CD4-positive, alpha-beta memory T cell (primary cell): ENCODE measurements at places on chromosomes 1 and 21.
A peak's percentile ranks its signal among the peaks of the same experiment; 100 is the strongest.

DNA sequence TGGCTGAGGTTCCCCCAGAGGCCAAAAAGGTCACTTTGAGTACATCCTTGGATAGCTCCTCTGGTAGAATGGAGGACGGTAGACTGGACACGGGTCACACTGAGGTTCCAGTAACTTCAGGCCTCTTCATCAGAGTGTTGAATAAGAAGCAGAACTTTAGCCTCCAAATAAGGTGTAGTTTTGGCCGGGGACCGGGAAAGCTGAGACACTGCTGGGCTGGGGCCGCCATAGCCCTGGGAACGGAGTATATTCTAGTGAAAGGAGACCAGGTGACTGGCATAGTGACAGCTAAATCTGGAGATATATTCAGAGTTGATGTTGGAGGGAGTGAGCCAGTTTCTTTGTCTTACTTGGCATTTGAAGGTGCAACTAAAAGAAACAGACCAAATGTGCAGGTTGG lies 84.1 kb downstream of the EVA1C start:
- no peak for DNase-seq

DNA sequence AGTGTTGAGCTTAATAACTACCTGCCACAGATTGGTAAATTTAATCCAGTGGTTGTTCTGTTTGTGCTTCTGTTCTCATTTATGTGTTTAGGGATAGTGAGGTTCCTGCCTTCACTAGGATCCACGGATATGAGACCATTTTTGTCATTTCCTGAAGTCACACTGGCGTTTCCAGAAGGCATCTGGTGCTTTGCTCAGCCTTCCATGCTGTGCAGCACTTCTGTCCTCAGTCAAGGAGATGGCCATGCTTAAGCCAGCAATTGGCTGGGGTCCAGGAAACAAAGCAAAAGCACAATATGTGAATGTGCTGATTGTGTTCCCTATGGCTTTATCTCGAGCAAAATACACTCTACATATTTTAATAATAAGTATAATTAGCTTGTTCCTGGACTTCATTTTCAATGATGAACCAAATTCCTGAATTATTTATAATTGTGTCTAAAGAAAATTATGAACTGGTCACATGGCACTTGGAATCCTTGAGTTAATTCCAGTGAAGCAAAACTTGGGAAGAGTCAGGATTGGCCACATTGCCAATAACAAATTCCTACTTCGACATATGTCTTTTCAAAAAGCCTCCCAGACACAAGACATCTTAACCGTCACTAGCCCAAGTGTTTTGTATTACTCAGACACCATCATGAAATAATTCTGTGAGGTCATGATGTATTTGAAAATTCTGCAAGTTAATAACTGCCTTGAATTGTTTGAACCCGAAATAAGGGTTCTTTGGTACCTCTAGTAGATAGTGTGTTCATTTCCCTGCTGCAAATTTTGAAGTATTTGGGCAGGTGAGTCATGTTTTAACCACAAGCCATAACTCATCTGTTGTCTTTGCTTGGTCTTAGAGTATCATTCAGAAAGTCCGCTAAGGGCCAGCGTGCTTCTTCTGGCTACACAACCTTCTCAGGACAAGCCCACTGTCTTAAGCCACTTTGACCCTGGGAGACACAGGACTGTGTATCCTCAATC lies 412.4 kb downstream of the DISC1 start:
- no peak for DNase-seq

DNA sequence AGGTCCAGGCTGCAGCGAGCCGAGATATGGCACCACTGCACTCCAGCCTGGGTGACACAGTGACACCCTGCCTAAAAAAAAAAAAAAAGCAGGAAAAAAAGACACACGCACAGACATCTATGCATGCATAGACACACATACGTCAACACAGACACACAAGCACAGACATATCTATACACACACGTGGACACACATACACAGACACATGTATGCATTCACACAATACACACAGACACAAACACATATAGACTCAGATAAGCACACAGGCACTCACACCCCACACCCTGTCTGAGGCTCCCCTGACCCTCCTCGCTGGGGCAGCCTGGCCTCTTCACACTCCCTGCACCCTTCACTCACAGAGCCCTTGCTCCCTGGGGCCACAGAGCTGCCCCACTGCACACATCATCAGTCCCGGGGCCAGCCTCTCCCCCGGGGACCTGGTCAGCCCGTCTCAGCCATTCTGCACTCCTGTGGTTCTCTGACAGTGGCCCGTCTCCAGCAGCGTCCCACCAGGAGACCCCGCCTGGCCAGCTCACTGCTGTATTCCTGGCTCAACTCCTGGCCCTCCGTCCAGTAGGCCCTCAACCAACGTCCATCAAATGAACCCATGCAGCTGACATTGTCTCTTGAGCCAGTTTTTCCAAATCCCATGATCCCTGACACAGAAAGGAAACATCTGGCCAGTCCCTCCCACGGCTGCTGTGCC lies 4.6 kb upstream of the PRKCZ start:
- no peak for DNase-seq

GRCh38 chr1:159927849-159928431 lies 2.6 kb upstream of the TAGLN2 start:
- DNase-seq = no peak

- DNase-seq = no peak
These were observed 205.6 kb downstream of the APP start for GRCh38 chr21:25964926-25965325.

- no peak for DNase-seq
These were observed 71.4 kb upstream of the PPP2R5A start for GRCh38 chr1:212213784-212214183.

GRCh38 chr1:23344987-23345472 lies 946 bp upstream of the HNRNPR start:
- no peak for DNase-seq

DNA sequence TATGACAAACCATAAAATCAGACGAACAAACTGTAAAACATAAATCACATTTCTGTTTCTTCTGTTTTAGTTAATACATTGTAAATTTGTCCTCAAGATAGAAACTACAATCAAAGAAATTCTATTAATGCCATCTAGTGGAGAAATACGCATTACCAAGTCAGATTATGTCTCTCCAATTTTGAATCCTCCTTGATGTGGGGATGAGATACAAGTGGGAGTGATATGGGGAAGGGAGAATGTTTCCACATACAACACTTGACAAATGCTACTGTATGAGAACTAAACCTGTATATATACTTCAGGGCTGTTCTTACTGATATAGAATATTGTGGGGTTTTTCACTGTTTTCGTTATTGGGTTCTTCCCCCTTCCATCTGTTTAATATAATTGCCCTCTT lies 2.6 kb downstream of the HFM1 start:
- peak; percentile 1 for DNase-seq

DNA sequence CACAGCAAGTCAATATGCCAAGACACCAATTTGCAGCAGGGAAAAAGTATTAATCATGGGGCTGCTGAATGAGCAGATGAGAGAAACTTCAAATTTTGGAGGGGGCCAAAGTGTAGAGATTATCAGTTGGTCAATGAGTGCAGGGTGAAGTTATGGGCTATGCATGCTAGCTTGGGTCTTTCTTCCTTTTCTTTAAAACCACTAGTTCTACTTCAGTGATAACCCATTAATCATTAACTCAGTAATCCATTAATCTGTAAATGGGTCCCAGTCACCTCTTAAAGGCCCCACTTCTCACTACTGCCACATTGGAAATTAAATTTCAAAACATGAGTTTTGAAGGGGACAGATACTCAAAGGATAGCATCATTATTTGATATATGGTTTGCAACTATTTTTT lies 688.6 kb upstream of the ADGRL4 start:
- no peak for DNase-seq

DNA sequence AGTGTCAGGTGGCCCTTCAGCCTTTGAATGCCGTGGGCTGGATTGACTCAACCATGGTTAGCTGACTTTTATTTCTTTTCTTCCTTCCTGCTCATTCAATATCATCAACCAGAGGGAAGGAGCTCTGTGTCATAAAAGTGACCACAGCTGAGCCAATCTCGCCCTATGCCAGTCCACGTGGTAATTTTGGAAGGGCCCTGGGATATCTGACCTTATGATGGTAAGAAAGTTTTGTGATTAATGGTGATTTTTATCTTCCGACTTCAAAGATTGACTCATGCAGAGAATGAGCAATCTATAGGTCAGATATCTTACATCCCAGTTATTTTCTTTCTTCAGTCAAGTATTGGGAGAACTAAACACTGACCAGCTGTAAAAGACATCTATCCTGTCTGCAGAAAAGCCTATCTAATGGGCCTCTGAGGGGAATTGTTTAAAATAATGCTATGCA lies 170.3 kb downstream of the ZC3H11B start:
- DNase-seq = no peak

DNA sequence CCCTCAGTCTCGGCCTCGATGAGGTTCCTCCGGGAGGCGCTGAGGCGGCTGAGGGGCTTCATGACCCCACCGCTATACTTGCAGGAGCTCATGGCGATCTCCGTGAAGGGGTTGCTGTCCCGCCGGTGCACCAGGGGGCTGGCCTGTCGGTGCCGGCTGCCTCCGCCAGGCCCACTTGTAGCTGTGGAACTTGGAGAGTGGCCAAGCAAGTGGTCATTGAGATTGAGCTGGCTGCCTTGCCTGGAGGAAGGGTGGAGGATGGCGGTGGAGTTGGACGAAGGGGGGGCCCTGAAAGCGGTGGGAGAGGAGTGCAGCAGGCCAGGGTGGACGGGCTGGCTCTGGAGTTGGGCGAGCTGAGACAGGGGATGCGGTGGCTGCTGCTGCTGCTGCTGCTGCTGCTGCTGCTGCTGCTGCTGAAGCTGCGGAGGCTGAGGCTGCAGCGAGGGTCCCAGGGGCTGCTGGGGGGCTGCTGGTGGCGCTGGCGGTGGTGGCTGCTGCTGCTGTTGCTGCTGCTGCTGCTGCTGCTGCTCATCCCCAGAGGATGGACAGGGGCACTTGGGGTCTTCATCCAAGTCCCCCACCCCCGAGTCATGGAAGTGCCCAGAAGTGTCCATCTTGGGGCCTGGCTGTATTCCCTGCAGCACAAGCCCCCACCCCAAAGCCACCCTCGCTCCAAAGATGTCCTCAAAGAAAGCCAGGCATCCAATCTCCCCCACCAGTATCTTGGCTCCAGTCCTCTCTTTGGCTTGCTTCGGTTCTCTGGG lies 548 bp downstream of the KCNN3 start:
- DNase-seq = no peak

GRCh38 chr1:155051777-155052398 lies 772 bp downstream of the ADAM15 start:
- peak; percentile 32 for DNase-seq

- no peak for DNase-seq
These were observed 81.3 kb downstream of the CLIC4 start for GRCh38 chr1:24826510-24826909.

DNA sequence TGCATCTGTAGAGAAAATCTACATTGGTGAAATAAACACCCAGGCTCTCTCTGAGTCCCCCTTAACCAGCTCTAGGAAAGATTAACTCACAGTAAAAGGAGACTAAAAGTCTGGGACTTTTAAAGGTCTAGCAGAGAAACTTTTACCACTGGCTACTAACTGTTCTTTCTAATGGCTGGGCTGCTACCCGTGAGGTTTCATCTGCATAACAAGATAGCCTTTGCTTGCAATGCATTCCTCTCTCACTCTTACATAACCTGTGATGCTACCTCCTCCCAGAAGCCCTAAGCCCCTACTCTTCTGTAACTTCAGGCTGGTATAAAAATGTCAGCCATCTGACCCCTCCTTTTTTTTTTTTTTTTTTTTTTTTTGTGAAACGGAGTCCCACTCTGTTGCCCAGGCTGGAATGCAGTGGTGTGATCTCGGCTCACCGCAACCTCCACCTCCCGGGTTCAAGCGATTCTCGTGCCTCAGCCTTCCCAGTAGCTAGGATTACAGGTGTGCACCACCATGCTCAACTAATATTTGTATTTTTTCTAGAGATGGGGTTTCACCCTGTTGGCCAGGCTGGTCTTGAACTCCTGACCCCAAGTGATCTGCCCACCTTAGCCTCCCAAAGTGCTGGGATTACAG lies 344.2 kb downstream of the RGS7 start:
- no peak for DNase-seq

DNA sequence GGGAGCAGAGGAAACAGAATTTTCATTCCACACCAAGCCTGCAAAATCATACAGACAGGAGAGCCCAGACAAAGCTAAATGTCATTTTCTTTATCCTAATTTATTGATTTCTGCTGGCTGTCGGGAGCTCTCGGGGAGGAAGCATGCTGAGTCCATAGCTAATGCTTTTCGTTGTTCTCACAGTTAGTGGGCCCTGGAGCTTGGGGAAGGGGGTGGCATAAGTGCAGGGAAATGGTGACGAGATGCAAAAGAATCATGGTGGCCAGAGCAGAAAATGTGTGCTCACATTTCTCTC lies 202.4 kb downstream of the TOMM20 start:
- no peak for DNase-seq

DNA sequence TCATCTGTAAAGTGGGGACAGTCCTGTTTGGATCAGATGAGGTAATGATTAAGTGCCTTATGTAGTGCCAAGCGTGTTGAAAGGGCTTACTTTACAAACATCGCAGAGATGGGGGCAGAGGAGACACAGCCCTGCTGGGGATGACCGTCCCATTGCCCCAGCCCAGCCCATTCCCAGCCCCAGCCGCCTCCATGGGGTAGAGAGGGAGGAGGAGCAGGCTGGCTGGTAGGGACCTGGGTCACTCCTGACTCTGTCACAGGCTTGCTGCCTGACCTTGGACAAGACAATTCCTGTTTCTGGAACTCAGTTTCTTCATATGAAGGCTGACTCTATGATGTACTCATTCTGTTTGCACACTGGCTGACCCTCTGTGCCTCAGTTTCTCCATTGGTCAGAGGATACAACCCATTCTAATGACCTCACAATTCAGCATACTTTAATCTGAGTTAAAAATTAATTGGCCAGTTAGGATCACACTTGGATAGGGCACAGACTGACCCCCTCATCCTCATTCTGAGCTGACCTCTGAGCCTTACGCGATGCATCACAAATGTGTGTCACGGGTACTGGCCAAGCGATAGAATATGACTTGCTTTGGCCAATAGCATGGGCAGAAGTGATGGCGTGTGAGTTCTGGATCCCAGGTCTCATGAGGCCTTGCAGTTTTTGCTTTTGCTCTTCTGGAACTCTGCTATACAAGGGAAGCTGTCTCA lies 91.1 kb downstream of the PTPRU start:
- no peak for DNase-seq

DNA sequence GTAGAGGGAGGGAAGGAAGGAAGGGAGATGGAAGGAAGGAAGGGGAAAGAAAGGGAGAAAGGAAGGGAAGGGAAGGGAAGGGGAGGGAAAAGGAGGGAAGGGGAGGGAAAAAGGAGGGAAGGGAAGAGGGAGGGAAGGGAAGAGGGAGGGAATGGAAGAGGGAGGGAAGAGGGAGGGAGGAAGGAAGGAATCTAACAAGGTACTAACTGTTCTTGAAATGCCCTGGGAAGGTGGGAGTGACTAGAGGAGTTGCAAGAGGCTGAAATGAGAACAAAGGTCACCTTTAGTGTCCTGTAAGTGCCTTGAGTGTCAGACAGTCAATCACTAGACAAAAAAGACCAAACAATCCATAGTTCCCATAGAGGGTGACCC lies 2.3 kb upstream of the ATP2B4 start:
- DNase-seq = no peak

- DNase-seq = peak; percentile 38
These were observed 312.3 kb upstream of the FAM78B start for GRCh38 chr1:166479052-166479631.

- DNase-seq = no peak
These were observed 17.9 kb downstream of the UBL4B start for GRCh38 chr1:110130113-110130591.

GRCh38 chr1:21022279-21023040 lies 154.2 kb downstream of the EIF4G3 start:
- DNase-seq = peak; percentile 29

GRCh38 chr21:42642219-42642745 lies 11.1 kb upstream of the PDE9A start:
- no peak for DNase-seq
